ENCODE measurements at places on chromosomes 5 and 9.

DNA sequence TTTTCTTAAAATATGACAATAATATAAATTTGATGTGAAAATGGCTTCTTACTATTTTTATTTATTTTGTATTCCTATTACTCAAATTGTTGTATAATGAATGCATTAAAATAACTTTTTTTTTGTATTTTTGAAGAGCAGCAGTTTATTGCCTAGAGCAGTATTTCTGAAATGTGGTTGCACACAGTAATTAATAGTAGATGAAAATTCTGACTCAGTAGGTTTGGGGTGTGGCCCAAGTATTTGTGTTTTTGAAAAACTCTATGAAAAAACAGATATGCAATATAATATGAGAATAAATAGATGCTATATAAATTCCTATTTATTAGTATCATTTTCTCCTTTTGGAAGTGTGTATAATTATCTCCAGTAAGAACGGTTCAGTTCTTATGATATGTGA lies 2225.3 kb upstream of the C9orf72 start:
- no peak for DNase-seq

- no peak for DNase-seq
Measured at GRCh38 chr9:105330755-105331154, 86.3 kb downstream of the SLC44A1 start.

GRCh38 chr9:98182889-98183599 lies 9.4 kb downstream of the CORO2A start:
- no peak for DNase-seq

GRCh38 chr5:139696167-139696893 lies 48.2 kb downstream of the CXXC5 start:
- DNase-seq, result no peak
